Vagina (tissue), 2 donors: ENCODE measurements at places on chromosomes 7 and 10.

DNA sequence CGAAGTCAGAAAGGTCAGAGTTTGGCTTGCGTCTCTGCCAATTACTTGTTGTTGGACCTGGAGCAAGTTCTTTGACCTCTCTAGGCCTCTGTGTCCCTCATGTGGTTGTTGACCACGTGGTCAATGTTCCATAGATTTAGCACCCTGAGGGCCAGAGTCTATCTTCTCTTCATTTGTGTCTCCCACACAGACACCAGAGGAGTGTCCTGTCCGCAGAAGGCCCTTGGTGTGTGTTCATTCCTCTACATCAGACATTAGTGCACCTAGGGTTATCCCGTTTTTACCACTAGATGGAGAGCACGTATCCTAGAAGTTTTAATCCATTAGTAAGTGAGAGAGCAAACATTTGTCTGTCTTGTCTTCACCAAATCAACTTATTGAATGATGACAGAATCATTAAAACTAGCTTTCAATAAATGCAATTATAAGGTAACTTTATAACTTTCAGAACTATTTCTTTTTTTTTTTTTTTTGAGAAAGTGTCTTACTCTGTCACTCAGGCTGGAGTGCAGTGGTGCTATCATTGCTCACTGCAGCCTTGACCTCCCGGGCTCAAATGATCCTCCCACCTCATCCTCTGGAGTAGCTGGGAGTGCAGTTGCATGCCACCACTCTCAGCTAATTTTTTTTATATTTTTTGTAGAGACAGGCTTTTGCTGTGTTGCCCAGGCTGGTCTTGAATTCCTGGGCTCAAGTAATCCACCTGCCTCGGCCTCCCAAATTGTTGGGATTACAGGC is 122.5 kb upstream of the ANKRD1 start:
- no peak for DNase-seq

DNA sequence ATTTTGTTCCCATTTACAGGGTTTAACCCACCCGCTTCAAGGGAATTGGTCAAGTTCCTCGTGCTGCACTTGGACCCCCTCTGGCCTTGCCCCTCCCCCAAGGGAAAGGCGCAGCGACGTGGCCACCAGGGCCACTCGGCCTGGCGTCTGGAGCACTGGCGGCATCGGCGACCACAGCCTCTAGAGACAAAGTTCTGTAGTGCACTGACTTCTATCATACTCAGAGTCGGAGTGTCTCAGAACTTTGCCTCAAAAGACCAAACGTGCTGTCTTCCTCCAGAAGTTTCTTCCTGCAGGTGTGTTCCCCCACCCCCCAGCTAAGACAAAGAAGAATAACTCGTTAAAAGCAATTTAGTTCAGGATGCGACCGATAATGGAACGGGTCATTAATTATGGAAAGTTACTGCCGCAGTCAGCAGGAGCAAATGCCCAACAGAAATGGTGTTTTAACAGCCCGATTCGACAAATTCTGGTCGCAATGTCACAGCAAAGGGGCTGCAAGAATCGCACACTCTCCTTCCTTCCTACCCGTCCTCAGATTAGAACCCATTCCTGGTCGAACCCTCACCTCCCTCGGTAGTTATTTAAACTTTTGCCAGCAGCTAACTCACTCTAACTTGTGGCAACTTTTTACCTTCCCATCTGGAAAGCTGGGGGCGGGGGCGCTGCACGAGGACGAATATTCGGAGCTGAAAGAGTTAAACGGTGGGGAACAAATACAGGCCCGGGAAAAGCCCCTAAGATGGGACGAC is 202.1 kb upstream of the NFE2L3 start:
- no peak for DNase-seq

GRCh38 chr10:34666008-34666704 is 148.9 kb downstream of the PARD3 start:
- DNase-seq, result no peak

DNA sequence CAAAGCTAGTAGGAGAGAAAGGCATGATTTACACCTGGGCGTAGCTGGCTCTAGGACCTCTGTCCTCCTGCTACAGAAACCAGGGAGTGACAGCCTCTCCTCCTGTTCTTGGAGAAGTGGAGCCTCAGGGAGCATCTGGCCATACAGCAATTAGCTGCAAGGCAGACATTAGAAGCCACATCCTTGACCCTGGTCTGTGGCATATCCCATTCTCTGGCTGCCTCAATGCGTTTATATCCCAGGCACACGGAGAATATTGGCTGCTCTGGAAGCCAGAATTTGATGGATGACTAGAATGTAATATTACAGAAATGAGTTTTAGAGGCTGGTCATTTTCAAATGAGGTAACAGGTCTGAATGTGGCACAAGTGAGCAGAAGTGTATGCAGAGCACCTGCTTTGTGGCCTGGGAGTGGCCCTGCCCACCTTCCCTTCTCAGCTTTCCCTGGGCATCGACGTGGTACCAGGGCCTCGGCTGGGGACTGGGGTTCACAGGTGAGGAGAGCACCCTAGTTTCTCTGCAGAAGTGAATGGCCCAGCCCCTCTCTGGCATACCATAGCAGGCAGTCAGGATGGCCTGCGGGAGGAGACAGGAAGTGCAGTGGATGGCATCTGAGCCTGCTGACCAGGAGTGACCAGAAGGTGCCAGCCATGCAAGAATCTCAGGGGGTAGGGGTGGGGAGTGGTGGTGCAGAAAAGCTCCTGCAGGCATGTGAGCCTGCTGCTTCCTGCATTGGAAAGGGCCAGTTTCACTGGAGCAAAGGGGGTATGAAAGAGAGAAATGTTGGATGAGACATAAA is 367.2 kb upstream of the ZNF32 start:
- peak; percentile 84 for DNase-seq

DNA sequence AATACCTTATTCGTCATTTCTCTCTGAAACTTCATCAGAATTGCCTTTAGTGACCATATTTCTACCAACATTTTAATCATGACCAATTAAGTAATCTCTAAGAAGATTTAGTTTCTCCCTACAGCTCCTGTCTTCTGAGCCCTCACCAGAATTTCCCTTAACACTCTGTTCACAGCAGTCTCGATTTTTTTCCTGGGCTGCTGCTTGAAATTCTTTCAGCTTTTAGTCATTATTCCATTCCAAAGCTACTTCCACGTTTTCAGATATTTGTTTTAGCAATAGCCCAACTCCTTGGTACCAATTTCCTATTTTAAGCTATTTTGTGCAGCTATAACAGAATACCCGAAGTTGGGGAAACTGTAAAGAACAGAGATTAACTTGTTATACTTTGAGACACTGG is 192.4 kb upstream of the DKK1 start:
- no peak for DNase-seq

DNA sequence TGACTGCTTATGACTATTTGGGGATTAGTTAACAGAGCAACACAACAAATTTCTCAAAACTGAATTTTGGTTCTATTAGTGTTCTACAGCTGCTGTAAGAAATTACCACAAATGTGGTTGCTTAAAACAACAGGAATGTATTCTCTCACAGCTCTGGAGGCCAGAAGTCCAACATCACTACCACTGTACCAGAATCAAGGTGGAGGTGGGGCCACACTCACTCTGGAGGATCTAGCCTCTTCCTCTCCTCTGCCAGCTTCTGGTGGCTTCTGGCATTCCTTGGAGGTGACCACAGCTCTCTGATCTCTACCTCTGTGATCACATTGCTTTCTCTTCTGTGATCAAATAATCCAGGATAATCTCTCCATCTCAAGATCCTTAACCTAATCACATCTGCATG is 194.7 kb upstream of the BMPER start:
- DNase-seq, result no peak

DNA sequence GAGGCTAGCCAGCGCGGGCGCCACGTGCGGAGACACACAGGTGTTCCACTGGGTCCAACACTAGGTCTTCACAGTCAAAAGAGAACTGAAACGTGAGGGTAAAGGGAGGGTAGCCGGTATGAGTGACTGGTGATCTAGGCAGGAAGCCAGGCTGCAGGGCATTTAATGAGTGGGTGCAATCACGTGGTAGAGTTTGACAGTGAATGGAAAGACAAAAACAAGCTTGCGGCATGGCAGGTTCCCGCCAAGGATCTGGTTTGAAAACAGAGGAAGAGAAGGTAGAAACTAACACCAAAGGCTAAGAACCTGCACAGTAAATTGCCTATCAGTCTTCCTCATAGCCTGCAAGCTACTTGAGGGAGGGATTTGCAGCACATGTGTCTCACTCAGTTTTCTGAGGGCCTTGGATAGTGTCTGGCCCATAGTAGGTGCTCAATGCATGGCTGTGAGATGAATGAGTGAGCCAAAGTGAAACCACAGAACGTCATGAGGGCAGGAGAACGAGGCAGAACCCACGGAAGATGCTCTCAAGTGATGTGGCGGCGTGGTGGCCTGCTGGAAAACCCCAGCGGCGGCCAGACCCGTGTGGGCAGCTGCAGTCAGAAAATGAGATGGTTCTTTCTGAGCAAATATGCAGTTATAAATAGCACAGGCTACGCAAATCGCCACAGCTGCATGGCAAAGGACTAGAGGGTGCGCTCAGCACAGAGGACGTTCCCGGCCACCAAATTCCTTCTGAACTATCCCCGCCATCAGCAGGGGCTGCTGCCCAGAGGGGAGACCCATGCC is 183.6 kb upstream of the NFE2L3 start:
- DNase-seq, result no peak
